A549 (cell line): ENCODE measurements at places on chromosomes 16 and 17. TPM values are rescaled to one million over a fixed set of nuclear protein-coding genes. Genes with fewer than 3 reads are reported as not detected.

DNA sequence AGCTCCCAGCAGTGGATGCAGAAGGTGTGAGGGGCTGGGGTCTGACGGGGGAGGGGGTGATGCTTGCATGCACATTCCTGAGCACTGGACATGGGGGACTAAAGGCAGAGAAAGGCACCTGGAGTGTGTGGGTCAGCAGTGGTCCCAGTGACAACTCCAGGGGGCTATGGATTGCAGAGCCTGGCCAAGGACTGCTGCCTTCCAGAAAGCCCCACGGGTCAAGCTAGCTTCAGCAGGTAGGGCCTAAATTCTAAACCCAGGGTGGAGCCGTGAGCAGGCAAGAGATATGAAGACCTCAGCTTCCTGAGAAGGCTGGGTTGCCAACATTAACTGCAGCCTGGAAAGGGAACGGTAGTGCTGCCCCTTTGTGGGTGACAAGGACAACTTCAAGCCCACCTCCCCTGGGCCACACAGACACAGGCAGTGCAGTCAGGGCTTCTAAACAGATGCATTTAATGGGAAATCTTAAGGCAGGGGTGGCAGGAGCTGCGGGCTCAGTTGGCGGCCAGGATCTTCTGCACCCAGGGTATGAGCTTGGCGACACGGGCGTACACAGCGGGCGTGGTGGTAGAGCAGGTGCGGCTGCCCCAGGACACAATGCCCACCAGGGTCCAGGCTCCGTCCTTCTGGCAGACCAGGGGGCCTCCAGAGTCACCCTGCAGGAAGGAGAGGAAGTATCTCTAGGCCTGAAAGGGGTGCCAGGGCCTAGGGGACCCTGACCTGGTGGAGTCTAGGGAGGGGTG is 3.1 kb downstream of the CTRB2 start:
- no peak for DNase-seq

DNA sequence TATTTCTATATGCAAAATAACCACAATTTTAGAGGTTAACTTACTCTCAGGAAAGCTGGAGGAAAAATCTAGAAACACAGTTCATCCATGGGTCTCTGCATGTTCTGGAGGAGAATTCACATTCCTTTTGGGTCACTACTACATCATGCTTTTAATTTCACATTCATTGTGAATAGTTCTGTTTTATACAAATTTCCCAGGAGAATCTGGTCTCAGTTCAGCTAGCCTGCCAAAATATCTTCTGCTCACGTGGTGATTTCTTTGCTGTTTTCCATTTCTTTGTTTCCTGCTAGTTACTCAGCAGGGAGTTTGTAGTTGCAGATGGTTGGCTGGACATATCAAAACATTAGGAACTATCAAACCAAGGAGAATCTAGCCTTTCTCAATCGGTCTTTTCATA is at the start of gene ABCA9:
TSS of gene ABCA9 (minus strand) at position 106 of the 400 bp plus-strand sequence. CDS start 9,801 bp downstream, outside the sequence.
- no peak for DNase-seq

GRCh38 chr16:84110527-84110926 is 6.2 kb downstream of the MBTPS1 start:
- DNase-seq = no peak

GRCh38 chr16:11183951-11184350 is 72.1 kb downstream of the SOCS1 start:
- no peak for DNase-seq

GRCh38 chr17:76467366-76467765 is at the start of gene AANAT:
Gene AANAT, plus strand, starts transcription at chr17:76467603. Its CDS starts 1,144 bp downstream, at chr17:76468747.
- no peak for DNase-seq

GRCh38 chr16:64109241-64109640 is 1012.6 kb downstream of the CDH11 start:
- no peak for DNase-seq

Gene KRT31
- polyA plus RNA-seq = not detected in 3 replicates

GRCh38 chr16:73206151-73206707 is 158.3 kb upstream of the ZFHX3 start:
- no peak for DNase-seq

Gene ABCA3
- polyA plus RNA-seq = 8.6 to 10.7 TPM (median 9.9 TPM) in 3 replicates

Gene PRCD
- polyA plus RNA-seq = not detected in 3 replicates

DNA sequence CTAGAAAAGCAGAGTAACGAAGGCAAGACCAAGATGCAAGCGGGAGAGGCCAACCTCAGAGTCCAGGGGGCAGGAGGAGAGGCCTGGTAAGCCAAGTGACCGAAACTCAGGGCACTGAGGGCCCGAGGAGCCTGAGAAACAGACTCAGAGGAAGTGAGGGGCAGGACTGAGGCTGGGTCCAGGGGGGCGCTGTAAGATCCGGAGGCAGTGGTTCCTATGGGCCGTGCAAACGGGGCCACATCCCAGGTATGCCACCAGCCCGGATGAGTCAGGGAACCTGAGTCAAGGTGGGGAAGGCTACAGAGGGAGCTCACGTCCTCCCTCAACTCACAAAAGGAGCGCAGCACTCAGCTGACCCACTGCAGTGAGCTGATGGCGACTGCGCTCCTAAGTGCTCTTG is 8.3 kb downstream of the ZDHHC7 start:
- DNase-seq = no peak

GRCh38 chr16:67814567-67814966 is 7.9 kb downstream of the TSNAXIP1 start:
- no peak for DNase-seq

- no peak for DNase-seq
Measured at GRCh38 chr16:76338472-76338871, 61.3 kb downstream of the CNTNAP4 start.

GRCh38 chr17:30382345-30382744 is 3.6 kb downstream of the CPD start:
- no peak for DNase-seq

- DNase-seq = no peak
Measured at GRCh38 chr17:56735842-56736241, 97.9 kb downstream of the C17orf67 start.

DNA sequence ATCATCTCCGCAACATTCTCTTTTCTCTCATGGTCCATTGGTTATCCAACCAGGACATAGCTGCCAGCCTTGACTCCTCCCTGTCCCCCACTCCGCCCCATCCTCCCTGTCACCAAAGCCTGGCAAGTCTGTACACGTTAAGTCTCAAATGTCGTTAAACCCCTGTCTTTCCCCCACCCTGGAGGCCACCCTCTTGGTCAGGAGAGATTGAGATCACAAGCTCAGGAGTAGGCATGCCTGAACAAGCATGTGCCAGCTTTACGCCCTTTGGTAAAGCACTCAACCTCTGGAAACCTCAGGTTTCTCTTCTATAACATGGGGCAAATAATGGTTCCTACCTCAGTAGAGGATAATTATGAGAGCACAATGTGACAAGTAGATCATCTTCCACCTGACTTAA is 38.1 kb upstream of the CCL1 start:
- DNase-seq = no peak

GRCh38 chr16:88591577-88592021 is 21.4 kb downstream of the ZC3H18 start:
- DNase-seq = no peak

- no peak for DNase-seq
Measured at GRCh38 chr16:71917900-71918299, 22.6 kb downstream of the IST1 start.

- DNase-seq = no peak
Measured at GRCh38 chr17:76088868-76089576, 10.0 kb downstream of the ZACN start.

GRCh38 chr17:82018152-82018988 is 4.3 kb downstream of the CENPX start:
- no peak for DNase-seq

DNA sequence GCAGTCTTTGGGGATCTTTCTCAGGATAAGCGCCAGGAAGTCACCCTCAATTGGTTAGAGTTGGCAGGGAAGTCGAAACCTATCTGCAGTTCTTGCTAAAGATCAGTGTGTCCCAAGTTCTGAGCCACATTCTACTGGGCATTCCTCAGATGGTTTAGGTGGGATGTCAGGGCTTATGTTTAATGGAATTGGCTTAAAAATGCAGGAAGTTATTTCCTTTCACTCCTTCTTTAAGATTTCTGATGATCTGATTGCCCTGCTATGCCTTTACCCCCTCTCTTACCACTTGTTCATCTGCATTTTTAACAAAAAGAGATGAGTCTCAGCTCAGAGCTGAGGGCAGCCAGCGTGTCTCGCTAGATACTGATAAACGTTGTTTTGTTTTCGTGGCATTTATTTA is 30.8 kb downstream of the FOXL1 start:
- peak; percentile 30 for DNase-seq
